ENCODE measurements at places on chromosomes 1 and 21.
A peak's percentile ranks its signal among the peaks of the same experiment; 100 is the strongest.

DNA sequence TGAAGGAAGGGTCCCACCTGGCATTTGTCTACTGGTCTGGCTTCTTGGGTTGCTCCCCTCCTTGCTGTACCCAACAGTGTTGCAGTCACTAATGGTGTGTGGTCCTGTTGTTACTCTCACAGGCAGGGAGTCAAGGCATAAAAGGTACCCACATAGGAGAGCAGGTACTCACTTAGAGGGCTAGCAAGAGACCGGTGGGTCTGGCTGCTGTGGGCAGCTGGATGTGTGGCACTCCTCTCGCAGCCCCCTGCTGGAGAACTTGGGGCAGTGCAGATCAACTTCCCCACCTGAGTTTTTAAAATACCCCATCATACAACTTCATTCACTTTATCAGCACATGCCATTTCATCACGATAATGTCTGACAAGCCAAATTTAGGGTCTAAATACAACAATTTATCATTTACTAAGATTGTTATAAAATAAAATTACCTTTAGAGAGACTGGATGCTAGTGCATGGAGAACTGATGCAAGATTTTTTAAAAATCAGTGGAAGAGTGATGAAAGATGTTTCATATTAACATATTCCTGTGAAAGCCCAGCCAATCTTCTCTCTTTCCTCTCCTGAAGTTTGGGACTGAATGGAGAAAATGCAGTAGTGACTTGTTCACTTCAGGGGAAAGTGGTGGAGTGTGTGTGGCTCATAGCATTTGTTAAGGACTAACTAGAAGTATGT, 42.8 kb downstream of the ACP6 start:
- DNase-seq: peak; percentile 40

DNA sequence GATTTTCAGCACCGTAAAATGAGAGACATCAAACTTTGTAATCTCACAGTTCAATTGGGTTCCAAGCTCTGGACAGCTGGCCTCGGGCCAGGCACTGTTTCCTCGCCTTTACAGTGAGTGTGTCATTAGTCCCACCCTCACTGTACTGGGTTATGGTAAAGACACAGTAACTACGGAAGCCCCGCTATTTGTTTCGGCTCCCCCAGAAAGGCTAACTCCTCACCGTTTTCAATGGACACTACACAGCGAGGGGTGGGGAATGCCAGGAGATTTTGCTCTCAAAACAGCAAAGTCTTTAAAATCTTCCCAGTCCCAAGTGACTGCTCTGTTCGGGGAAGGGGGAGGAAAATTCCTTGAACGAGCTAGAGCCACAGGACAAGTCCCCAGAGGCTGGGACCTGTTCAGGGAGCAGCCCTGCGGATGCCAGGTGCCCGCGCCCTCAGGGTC, 757 bp upstream of the SPSB1 start:
- DNase-seq: no peak

GRCh38 chr1:171841931-171842761, 848 bp downstream of the DNM3 start:
- peak; percentile 20 for DNase-seq

DNA sequence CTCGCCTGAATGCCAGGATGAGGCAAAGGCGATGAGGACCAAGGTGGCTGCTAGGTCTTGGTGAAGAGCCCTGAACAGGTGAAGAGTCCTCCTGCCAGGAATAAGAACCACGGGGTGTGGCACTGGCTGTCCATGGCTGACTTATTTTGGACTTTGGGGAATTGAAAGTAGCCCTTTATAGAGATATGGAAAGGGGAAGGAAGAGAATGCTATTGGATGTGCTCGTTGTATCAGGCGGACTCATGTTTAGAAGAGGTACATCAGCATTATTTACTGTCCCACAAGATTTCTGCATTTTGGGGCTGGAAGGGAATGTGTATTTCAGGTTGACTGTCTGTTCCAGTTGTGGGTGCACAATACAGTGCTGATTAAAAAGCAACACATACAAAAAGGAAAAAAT, 465.8 kb downstream of the DSCAM start:
- no peak for DNase-seq

DNA sequence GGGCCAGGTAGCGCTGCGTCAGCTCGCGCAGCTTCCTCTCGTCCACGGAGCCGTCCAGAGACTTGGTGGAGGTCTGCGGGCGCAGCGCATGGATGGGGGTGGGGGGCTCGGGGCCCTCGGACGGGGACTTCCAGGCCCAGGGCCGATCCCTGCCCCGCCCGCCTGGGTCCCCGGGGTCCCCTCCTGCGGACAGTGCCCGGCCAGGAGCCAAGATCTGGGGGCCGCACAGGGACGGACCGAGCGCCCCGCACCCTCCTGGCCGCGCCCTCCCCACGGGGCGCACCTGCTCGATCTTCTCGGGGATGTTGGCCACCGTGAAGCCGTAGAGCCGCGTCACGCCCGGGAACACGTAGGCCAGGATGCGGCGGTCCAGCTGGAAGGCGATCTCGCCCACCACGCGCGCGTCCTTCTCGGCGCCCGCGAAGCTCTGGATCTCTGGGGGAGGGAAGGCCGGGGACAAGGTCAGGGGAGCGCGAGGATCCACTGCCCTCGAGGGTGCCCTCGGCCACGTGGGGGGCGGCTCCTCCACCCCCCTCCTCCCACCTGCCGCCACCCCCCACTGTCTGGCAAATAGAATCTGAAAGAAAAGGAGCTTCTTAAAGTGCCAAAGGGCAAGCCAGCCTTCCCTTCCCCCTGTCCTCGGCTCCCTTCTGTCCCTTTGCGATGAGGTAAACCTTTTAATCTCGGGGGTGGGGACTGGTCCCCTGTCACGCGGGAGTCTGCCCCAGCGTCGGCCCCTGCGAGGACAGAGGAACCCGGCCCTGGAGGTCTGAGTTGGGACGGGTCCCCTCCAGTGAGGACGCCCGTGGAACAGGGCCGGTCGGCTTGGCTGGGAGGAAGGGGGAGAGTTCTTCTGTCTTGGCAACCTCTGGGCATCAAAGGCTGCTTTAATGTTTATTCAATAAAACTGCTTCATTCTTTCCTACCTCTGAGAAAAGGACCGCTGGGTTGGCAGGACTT, 6.5 kb upstream of the FTCD start:
- no peak for DNase-seq

GRCh38 chr21:30337276-30337744, at the start of gene KRTAP27-1:
TSS of gene KRTAP27-1 (minus strand) at chr21:30337694. CDS start at chr21:30337668, 26 bp downstream.
- no peak for DNase-seq

DNA sequence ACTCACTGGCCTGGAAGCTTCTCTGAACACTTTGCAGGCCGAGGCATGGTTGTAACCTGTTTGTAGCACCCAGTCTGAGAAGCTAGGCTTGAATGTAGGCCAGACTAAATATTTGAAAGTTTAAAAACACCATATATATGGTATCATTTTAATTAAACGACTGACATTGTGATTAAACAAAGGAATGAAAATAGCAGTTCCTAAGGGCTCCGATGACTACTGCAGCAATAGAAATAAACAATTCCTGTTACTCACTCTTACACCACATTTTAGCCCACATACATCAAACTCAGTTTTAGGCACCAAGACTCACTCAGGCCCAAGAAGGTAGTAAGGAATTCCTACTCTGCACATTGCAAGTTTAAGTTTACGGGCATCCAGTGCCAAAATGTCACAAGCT, 281.2 kb downstream of the AKT3 start:
- DNase-seq: no peak

Data from T-helper 2 cell (primary cell).